Psoas muscle (tissue), 8 donors: ENCODE measurements at places on chromosomes 2 and 18. TPM values are rescaled to one million over a fixed set of nuclear protein-coding genes. Genes with fewer than 3 reads are reported as not detected.

- DNase-seq: no peak
These were observed 39.9 kb upstream of the SMAD7 start for GRCh38 chr18:48990481-48991318.

DNA sequence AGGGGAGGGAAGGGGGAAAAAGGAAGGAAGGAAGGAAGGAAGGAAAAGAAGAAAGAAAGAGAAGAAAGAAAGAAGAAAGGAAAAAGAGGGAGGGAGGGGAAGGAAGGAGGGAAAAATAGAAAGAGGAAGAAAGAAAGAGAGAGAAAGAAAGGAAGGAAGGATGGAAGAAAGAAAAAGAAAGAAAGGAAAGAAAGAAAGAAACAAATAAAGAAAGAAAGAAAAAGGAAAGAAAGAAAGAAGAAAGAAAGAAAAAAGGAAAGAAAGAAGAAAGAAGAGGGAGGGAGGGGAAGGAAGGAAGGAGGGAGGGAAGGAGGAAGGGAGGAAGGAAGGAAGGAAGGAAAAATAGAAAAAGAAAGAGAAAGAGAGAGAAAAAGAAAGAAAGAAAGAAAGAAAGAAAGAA is 315.8 kb upstream of the PIK3C3 start:
- DNase-seq: no peak

DNA sequence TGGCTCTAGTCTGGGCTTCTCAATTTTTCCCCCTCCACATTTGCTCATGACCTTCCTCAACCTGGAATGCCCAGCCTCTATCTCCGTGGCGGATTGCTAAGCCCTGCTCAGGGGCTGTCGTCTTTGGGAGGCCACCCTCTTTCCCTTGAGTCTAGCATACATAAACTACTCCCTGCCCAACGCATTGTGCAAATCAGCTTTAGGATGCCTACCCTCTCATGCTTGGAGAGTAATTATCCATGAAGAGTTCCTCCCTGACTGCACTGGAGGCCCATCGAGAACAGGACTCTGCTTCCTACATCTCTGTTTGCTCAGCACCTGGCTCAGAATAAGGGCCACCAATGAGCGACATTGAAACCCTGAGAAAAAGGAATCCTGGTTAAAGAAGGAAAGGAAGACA is 53.7 kb upstream of the NPAS2 start:
- no peak for DNase-seq

DNA sequence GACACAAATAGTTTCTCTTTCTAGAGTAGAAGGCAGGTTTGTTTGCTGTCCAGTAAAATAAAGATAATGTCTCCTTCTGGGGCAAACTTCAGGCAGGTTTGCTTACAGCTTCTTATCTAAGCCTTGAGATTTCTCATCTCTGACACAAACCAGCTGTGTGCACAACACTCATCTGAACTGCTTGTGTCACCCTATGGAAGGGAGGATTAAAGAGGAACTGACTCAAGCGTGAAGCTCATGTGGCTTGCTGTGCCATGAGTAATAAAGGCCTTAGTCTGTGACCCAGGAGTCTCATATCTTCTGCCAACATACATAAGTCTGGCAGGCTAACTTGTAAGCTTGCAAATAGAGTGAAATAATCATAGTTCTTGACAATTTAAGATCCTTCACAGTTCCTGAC is 24.2 kb upstream of the CPO start:
- no peak for DNase-seq

DNA sequence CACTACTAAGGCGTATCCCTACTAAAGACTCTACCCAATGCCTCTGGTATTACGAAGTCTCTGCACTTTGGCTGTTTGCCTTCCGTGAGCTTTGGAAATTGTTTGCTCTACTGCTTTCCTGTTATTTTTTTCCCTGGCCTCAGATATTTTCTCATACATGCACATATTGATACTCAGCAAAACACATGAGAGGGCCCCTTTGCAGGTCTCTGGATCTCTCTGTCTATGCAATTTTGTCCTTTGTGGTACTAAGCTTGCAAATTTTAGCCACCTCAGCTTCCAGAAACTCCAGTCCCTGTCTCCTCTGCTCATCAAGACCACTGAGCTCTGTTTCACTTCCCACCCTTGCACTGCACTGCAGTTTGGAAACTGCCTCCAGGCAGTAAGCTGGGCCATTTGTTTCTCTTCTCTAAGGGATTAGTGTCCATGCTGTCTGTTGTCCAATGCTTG is 46.6 kb downstream of the TAF1B start:
- no peak for DNase-seq

DNA sequence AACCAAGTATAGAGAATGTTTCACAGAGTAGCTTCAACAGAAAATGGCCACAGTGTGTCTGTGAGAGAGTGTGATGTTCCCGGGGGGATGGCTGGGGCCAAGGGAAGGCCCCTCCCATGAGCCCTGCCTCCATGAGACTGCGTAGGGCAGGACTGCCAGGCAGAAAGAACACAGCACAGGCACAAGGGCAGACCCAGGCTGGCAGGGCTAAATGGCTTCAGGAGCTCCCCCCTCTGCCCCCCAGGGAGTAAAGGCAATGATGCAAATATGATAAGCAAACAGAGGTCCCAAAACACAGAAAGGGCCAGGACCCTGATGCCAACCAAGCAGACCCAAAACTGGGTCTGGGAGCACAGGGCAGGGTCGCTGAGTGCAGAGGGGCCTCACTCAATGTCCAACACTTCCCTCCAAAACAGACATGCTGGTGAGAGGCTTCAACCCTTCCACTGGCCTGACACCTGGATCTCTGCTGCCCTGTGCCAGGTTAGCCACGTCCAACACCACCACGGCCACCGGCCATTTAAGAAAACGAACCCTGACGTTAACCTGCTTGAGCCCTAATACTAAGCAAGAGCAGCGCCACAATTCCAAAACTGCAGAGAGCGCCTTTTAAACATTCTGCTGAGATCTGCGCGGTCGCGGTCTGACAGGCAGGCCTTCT is 90.3 kb downstream of the HDAC4 start:
- peak; percentile 77 for DNase-seq

The CWC22 gene
- total RNA-seq: 14.6 TPM

DNA sequence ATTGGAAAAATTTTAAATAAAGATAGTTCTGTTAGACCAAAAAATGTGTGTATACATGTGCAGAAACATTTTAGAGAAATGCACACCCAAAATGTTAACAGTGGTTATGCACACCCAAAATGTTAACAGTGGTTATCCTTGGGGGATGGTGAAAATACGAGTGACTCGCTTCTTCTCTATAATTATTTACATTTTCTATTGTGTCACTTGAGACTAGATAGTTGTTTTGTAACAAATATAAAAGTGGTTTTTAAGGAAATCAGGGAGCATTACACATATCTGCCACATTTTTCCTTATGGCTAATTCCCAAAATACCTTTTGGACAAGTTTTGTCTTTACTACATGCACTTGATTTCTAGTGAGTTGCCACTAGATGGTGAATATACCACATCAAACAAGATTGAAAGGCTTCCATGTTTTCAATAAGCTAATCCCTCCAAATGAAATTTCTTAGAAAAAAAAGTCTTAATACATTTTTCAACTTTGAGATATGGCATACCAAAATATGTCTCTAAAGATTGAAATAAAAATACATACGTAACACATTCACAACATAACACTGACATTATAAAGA is 9.0 kb upstream of the HIBCH start:
- DNase-seq: no peak

GRCh38 chr2:25419678-25420242 is 78.0 kb upstream of the DNMT3A start:
- no peak for DNase-seq

DNA sequence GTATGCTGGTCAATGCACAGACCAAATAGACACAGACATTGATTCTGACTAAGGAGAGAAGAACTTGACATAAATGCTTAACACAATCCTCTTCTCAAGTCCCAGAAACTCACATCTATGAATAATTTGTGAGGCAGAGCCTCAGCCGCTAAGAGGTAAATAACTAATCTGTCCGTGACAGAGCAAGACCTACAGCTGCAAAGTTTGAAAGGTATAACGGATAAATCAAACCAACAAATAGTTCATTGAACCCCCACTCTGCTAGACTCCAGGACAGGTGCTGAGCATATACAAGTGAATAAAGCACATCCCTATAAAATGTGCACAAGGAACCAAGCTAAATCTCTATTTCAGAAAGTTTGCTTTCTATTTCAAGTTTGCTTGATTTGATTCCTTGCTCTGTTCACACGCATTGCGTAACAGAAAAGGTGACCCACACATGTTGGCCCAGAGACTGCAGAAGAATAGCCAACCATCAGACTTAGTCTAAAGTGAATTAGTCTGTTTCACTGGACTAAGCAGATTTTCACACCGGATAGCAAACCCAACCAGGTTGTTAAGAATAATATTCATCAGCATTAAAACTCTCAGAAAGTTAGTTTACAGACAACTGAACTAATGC is 51.7 kb downstream of the NCKAP5 start:
- DNase-seq: no peak

- no peak for DNase-seq
These were observed 1.7 kb downstream of the CYP27A1 start for GRCh38 chr2:218783688-218784087.

The CROCC2 gene
- total RNA-seq: not detected

DNA sequence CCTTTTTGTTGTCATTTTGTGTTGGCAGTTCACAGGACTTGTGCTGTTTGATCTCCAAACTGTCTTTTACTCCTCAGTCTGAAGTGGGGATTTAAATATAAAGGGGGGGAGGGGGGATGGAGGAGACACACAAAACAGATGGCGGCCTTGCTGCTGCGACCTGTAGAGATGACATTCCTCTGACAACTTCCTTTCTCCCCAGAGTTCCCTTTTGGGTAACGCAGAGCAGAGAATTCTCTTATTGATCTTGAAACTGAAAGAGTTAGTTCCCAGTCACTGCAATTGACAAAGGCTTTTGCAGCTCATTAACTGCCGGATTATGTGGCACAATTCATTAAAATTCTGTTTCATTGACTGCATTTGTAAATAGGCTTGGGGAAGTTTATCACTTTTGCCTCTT is 279.3 kb downstream of the TSN start:
- no peak for DNase-seq

DNA sequence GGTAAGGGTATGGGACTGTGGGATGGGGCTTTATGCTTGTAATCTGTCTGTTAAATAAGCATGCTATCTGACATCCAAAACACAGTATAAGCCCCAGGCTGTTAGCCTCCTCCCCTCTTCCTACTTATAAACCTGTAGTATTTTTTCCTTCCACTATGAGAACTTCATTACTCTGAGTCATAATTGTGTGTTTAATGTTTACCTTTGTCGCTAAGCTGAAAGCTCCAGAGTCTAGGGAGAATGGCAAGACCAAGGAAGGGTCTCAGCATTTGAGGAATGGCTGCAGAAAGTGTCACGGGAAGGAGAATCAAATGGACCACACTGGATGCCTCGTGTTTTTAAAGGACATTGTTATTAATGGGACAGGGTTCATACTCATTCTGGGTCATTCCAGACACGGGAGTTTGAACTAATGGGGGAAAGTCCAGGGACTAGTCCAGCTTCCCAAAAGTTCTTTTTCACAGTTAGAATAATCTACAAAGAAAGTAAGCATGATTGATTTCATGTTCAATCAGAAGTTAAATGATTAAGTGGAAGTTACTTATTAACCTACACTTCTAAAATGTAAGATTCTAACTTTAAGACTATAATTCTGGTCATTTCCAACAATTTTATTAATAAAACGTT is 292.2 kb downstream of the AFF3 start:
- DNase-seq: no peak

- DNase-seq: peak; percentile 92
These were observed 94.3 kb downstream of the HNRNPLL start for GRCh38 chr2:38508311-38509039.

DNA sequence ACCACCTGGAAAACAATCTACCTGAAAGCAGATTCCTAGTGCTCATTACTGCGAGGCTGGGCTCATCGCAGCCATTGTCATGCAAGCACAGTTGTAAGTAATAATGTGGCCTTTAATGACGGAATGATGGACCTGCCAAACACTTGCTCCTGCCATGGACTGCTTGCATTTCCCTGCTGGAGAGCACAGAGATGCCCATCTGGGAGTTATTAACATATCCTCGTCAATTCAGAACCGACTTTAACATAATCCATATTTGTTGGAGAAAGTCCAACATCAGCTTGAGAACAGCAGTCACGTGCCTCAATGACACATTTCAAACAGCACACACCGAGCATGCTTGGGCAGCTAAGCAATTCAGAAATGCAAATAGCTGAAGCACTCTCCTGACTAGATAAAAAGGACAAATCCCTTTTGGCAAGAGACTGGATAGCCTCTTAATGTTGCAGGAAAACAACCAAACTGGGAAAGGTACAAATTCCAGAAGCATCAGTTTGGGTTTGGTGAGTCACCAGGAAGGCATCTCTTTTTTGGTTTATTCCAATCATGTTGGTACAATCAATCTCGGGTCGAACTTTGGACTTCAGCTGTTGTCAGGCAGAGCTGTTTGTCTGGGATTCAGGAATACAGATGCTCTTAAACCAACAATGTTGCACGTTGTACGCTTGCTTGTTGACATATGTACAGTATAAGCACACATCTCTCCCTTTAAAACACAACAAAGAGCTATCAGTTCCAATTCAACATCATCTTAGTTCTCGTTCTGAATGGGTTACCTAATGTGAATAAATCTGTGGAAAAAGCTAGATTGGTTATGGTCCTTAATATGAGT is 395.8 kb downstream of the LNPK start:
- no peak for DNase-seq

DNA sequence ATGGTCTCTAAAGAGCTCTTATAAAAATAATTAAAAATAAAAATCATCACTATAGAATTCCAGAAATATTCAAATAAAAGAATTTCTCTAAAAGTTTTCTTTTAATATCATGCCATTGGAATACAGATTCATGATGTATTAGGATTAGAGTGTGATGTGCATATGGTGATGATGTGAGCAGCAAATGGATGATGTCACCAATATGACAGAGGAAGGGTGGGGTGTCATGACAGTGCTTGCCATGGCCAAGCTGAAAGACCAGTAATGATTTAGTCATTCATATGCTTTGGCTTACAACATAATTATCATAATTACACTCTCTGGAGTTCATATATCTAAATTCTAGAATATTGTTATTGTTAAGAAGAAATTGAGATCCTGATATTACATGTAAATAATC is 27.4 kb upstream of the TTC32 start:
- DNase-seq: no peak

The ALPI gene
- total RNA-seq: not detected

DNA sequence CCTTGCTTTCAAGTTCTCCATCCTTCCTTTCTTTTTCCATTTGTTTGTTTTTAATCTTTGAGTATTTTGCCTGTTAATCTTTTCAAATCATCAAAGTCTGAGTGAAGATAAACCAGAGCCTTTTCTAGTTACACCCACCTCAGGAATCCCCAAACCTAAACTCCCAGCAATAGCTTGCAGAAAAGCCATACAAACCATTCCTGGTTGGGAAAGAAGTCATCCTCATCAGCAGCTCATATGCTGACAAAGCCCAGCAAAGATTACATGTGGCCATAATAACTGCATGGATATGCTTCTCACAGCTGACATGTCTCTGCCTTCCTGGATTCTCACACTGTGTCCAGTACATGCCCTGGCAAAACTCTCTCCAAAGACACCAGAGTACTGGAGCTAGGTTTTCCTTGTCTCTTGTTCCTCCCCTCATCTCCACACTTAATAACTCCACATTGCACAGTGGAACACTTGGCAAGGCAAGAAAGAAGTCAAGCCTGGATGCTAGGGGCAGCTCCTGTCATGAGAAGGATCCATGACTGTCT is 126.4 kb upstream of the TLK1 start:
- DNase-seq: no peak
